ENCODE measurements at places on chromosomes 3 and 15.

DNA sequence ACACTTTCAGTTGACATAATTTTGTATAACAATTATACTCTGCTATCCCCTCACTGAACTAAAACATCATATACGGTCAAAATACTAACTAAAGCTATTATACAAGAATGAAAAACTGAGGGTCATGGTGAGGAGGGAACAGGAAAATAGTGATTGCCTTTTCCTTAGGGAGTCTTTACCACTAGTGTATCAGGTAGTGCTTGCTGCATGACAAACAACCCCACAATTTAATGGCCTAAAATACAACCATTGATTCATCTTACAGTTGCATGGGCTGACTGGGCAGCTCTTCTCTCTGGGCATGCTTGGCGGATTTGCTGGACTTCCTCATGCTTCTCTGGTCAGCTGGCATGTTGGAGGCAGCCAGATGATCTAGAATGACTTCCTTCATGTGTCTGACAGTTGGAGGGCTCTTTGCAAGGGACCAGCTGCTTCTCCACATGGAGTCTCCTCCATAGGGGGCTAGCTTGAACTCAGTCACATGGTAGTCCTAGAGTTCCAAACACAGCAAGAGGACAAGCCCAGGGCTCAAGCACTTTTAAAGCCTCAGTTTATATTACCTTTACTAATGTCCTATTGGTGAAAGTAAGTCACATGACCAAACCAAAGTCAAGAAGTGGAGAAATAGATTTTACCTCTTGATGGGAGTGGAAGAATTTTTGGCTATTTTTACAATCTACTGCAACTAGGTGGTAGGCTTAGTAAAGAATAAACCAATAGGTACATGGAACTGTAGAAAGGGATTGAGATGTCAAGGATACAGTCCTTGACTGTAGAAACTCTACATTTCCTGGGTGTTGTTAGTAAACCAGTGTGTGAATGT lies 18.8 kb downstream of the THAP10 start:
- no peak for DNase-seq

GRCh38 chr3:17078926-17079465 lies 194.2 kb downstream of the PLCL2 start:
- no peak for DNase-seq

DNA sequence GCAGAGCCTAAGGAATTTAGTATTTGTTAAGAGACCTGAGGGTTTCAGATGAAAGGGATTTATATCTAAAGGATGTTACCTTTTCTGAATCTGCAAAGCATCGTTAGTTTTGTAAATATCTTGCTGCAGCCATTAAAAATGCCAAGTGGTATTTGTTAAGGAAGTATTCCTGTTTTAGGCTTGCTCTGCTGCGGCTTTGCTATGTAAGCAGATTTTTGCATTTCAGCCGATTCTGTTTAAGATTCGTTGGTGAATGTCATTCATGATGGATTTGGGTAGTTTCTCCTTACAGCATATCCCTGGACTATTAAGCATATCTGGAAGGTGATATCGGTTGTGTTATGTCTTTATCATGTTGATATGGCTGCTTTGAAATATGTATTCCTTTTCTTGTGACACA lies 1.0 kb downstream of the USP8 start:
- DNase-seq = no peak

GRCh38 chr3:38421679-38422336 lies 31.9 kb upstream of the ACVR2B start:
- no peak for DNase-seq

DNA sequence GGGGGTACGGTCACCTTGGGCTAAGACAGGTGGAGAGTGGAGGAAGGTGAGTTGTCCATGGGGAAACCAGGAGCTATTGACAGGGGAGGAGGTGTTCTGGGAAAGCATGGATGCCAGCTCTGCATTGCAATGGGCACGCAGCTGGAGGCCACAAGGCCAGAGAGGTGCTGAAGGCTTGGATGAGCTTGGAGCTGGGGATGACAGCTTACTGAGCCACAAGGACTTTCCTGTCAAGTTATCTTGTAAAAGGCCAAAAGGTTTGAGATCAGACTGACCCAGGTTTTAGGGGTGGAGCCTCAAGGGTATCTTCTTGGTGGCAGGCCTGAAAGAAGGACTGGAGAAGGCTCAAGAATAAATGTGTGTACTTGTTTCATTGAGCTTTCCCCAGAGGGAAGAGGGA lies 115.2 kb downstream of the ASB7 start:
- DNase-seq = no peak

DNA sequence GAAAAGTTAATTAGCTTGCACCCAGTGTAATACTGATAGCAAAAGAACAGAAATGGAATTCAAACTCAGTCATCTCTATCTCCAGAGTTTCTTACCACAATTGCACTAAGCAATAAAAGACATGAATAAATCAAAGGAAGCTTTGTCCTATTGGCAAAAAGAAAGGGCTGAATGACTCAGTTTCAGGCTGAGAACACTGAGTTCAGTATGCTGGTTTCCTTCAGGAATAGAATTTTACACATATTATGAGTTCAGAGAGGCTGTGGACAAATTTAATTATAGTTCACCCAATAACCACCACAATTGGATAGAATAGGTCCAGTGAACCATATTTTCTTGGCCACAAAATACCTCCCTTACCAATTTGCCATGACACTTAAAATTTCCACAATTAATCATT lies 249.7 kb downstream of the KCNMB2 start:
- DNase-seq = no peak

- DNase-seq = no peak
Measured at GRCh38 chr3:194711286-194711685, 25.6 kb downstream of the FAM43A start.

DNA sequence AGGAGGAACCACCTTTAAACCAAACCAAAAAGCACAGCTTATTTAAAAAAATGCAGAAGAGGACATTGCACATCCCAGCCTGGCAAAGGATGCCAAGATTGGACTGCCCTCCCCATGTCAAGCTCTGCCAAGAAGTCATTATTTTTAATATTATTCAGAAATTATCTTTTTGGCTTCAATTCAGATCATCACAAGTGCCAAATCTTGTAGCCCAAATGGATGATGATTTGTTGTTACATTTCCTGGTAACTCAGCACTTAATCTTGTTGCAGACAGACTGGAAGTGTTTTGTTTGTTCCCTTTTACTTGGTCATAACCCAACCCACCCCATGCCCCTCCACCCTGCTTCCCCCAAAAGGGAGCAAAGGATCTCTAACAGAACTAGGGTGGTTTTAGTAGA lies 28.1 kb upstream of the LXN start:
- DNase-seq = no peak

- no peak for DNase-seq
Measured at GRCh38 chr3:8482960-8483665, 18.5 kb upstream of the LMCD1 start.

GRCh38 chr3:29339016-29339833 lies 58.4 kb downstream of the RBMS3 start:
- DNase-seq = no peak

GRCh38 chr3:12954891-12955650 lies 113.7 kb upstream of the RPL32 start:
- DNase-seq = no peak

DNA sequence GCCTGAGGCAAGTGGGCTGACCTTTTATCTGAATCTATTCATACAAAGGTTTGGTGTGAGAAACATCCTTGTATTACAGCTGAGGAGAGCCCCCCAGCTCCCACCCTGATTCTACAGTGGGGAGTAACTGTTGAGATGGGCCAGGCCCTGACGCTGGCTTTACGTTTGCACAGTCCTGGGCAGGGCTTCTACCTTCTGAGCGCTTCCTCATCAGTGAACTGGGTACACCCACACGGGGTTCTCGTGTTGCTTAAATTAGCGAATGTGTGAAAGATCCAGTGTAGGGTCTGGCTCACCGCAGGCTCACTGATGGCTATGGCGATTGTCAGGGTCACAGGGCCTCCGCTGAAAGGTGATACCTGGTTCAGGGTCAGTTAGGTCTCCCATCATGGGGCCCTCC lies 7.3 kb upstream of the GHRL start:
- no peak for DNase-seq

GRCh38 chr3:134627831-134628230 lies 23.0 kb downstream of the KY start:
- no peak for DNase-seq

GRCh38 chr3:141499284-141499683 lies 12.5 kb downstream of the RASA2 start:
- DNase-seq = no peak

- no peak for DNase-seq
Measured at GRCh38 chr15:29913528-29914135, 91.4 kb upstream of the TJP1 start.

GRCh38 chr15:31291048-31291578 lies 35.5 kb upstream of the KLF13 start:
- no peak for DNase-seq

DNA sequence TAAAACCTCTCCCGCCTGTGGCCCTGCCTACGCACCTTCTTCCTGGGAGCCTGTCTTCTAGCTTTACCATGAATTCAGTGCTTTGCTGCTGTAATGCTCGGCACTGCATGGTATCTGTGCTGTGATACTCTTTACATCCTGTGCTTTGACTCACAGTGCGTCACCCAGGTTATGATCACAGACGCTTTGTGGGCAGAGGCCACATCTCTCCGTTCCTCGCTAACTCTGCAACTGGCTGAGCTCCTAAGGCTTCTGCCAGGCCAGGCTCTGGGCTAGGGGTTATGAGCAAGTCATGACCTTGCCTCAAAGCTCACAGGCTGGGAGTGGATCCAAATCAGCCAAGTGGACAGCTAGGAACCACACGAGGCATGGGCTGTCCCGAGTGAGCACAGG lies 23.2 kb downstream of the SPTBN5 start:
- DNase-seq = peak; percentile 71

GRCh38 chr15:83866692-83867091 lies 212.8 kb downstream of the ADAMTSL3 start:
- DNase-seq = no peak

DNA sequence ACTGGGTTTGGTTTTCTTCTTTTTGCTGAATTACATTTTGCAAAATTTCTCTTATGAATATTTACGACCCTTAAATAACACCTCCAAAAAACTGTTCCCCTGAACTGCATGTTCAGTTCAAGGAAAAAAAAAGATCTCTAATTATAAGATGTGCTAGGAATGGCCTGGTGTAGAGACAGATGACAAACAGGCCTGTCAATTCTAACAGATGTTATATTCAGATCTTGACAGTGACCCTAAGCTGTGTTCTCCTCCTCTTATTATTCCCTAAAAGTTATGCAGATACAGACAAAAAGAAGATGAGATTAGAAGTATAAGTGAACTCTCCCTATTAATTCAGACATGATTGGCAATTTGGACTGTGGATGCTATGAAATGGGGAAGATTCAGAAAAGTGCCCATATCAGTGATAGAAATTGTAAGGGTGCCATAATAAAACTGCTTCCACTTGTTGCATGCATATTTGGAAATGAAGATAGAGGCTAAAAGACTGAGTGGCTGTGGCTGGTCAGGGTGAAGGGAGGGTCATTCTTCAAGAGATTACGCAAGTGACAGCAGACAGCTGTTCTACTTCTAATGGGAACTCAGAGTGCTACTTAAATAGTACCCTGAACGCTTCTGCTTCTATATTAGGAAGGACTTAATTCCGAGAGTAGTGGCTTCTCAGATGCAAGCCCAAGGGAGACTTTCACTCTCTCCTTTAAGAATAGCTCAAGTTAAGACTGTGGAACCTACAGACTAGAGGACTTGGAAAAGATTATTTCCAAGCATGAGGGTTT lies 75.5 kb downstream of the ADAMTS9 start:
- no peak for DNase-seq

DNA sequence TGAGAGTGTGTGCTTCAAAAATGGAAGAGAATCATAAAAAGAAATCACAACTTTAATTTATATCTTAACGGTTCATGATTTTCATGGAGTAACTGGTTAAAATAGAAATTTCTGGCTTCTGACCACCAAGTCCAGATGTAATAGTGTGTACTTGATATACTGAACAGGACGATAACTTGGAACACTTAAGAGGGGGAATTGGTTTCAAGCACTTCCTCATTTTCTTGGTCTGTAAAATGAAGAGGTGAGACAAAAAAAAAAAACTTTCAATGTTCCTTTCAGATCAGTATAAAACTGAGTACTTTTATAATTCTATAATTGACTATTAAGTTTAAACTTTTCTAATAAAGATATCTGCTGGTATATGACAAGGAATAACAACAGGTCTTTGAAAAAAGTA lies 64.0 kb upstream of the TRA2B start:
- no peak for DNase-seq

DNA sequence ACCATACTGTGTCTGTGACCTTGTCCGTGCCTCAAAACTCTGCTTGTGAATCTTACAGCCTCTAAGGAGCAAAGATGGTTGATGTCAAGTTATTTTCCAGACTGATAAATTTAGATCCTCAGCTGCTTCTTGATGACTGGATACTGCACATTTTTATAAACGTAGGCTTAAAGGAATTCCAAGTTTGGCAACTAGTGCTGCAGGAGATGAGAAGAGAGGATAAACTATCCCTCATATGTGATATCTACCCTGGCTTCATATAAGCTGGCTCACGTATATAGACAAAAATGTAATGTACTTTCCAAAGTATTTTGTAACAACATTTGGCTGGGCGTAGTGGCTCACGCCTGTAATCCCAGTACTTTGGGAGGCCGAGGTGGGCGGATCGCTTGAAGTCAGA lies 89.6 kb downstream of the GMPS start:
- DNase-seq = no peak

- peak; percentile 24 for DNase-seq
Measured at GRCh38 chr3:42635111-42635510, 18.4 kb upstream of the ZBTB47 start.

- no peak for DNase-seq
Measured at GRCh38 chr15:28930476-28931291, 44.9 kb downstream of the APBA2 start.

DNA sequence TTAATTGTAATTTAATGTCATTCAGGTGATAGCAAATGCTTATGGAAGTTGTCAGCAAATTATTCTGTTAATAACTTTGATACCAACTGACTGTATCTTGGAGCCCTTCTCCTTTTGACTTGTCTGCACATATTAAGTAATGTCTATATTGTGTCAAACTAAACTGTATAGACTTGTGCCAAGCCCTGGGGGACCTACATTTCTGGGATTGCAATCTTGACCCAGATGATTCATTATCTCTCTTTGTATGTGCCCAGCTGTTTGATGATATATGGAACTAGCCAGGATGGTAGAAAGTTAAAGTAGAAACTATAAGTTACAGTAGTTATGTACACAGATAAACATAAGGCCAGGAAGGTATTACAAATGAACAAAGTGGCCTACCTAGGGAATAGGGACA lies 402.8 kb upstream of the RARB start:
- no peak for DNase-seq

- peak; percentile 58 for DNase-seq
Measured at GRCh38 chr3:66497288-66497984, 3.4 kb downstream of the LRIG1 start.

DNA sequence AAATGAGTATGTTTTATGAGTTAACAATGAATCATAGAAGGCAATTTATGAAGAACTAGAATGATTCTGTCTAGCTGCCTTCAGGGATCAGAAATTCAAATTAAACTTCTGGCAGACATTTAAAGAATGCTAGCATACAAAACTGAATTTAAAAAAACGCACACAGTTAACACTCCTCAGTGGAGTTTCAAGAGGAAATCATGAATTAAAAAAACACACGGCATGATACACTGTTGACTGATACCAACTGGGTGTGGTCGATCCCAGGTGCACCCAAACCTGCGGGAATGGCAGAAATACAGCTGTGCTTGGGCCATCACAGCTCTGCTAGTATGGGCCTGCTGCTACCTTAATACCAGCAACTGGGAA lies 526.0 kb downstream of the FOXP1 start:
- no peak for DNase-seq

- no peak for DNase-seq
Measured at GRCh38 chr3:127450331-127450730, 140.2 kb downstream of the TPRA1 start.

GRCh38 chr3:72803573-72803972 lies 44.7 kb downstream of the SHQ1 start:
- no peak for DNase-seq

- no peak for DNase-seq
Measured at GRCh38 chr15:59210186-59210585, 3.5 kb downstream of the LDHAL6B start.

Data from central memory CD4-positive, alpha-beta T cell (primary cell).